CD4-positive, CD25-positive, alpha-beta regulatory T cell (primary cell): ENCODE measurements at places on chromosomes 7 and 10. TPM values are rescaled to one million over a fixed set of nuclear protein-coding genes. Genes with fewer than 3 reads are reported as not detected.
A peak's percentile ranks its signal among the peaks of the same experiment; 100 is the strongest.

DNA sequence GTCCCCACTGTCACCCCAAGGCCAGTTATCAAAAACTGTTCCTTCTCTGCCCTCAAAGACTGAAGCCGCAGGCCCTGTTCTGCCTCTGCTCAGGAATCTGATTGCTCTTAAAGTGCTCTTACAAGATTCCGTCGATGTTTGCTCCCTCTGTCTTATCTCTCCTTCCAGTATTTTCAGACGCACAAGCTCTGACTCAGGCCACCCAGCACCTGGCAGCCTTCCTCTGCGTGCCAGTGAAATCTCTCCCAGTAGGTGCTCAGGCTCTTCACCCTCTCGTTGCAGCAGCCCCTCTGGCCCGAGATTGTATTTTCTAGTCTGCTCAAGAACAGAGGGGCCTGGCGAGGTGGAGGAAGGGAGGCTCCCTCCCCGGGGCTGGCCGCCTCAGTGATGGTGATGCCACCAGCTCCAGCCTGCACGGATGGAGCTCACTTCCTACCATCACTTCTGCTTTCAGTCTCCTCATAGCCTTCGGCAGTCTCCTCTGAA, 276.2 kb downstream of the USP6NL start:
- DNase-seq = no peak

GRCh38 chr7:116524609-116525297, at the start of gene CAV1:
TSS of gene CAV1 (plus strand) at chr7:116525036. CDS start at chr7:116525063, 27 bp downstream.
- peak; percentile 22 for DNase-seq

GRCh38 chr10:95459446-95460045, 101.6 kb downstream of the SORBS1 start:
- DNase-seq = no peak

GRCh38 chr7:135035252-135035651, 48.9 kb downstream of the AGBL3 start:
- DNase-seq = no peak

DNA sequence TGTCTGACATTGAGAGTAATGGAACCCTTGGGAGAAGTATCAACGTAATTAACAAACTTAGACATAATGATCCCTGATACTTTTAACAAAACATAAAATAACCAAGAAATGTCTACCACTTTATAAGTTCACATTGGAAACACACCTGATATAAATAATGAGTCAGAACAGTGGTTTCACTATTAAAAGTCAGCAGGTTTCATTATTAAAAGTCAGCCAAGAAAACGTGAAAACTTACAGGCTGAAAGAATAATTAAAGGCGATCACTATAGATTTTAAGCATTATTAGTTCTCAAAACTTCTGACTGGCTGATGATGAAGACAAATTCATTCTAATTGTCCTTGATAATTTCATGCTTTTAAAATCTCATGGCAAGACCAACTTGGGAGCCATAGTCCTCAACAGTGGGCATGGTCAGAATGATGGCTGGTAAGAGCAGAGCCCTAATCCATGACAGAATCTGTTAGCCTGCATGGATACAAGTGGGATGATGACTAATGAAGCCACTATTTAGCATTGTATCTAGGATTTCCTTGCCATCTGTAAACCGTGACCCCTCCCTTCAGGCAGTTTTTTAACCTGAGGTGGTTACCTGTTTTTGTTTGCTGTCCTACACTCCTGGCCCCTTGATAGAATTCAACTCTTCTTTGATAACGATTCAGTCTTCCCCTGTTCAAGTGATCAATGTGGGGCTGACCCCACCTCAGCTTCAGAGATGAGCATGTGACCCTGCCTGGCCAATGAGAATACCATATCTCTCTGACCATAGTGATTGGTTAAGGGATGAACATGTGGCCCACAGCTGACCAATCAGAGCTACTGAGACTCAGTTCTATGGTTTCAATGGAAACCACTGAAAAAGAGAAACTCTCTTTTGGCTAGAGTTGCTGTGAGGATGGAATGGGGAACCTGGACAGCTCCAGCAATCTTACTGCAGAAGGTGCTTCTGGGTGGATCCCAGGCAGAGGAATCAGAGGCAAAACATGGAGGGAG, 151.0 kb downstream of the PLPP4 start:
- peak; percentile 15 for DNase-seq

DNA sequence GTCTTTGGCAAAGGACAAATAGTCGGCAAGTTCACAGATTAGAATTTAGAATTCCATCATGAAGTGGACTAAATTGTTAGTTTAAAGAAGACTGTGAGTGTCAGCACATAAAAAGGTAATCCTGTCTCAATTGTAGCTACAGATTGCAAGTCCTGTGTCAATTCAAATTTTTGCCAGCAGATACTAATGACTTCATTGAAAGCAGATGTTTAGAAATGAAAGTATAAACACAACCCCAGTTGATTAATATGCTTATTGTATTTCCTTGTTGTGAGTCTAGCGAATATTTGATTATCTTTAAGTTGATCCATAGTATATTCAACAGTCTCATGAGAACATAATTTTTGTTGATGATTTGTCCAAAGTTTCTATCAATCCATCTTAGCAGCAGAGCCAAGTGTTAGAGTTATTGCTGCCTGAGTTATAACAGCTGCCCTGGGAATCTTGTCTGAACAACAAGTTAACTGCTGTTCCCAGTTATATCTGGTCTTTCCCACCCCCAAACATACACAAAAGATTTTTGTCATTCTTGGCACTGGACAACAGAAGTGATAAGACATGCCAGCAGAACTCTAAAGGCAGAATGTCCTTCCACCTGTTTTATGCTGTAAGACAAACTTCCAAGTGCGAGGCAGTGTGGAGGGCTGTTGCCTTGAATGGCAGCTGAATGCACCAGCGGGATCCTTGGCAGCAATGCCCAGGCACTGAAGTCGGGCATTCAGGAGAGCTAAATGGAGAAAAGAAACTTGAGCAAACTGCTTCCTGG, 21.3 kb upstream of the HERPUD2 start:
- DNase-seq = no peak

DNA sequence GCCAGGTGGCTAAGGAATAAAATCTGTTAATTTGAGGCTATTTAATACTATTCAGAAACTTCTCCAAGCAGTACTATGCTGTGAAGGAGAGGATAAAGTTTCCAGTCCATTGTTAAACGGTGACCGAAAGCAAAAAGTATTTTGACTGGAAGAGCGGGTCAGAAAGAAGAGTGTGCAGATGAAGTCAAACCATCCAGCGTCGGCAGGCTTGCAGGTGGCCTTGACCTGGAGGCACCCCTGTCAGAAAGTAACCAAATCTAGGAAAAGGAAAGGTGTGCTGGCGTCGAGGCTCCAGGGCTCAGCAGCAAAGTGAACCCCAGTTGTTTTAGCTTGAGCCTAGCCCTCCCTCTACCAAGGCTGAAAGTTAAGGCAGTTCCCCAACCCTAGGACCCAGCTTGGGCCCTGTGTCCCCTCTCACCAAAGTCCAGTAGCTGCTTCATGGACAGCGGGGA, 544 bp downstream of the PDK4 start:
- no peak for DNase-seq

- peak; percentile 82 for DNase-seq
These were observed 9.9 kb upstream of the SPAG6 start for GRCh38 chr10:22335173-22335933.

- no peak for DNase-seq
These were observed 55.9 kb upstream of the SEMA3A start for GRCh38 chr7:84250452-84250851.

- peak; percentile 35 for DNase-seq
These were observed 13.1 kb downstream of the IFT22 start for GRCh38 chr7:101308245-101309085.

GRCh38 chr7:30932562-30932961, 20.9 kb downstream of the AQP1 start:
- no peak for DNase-seq

DNA sequence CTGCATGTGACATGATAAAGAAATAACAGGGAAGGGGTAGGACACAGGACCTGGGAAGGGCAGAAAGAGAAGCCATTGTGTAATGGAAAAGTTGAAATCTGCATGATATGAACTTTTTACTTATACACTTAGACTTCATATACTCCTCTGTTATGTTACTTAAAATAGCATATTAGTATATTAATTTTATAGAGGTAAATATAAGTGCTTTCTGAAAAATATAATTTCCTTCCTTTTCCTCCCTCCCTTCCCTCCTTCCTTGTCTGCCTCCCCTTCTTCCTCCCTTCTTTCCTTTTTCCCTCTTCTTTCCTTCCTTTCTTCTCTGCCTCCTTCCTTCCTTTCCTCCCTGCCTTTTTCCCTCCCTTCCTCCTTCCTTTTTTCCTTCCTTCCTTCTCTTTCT, 363.7 kb downstream of the CALN1 start:
- DNase-seq = no peak

GRCh38 chr10:113958631-113959382, 84.9 kb upstream of the ADRB1 start:
- DNase-seq = no peak

DNA sequence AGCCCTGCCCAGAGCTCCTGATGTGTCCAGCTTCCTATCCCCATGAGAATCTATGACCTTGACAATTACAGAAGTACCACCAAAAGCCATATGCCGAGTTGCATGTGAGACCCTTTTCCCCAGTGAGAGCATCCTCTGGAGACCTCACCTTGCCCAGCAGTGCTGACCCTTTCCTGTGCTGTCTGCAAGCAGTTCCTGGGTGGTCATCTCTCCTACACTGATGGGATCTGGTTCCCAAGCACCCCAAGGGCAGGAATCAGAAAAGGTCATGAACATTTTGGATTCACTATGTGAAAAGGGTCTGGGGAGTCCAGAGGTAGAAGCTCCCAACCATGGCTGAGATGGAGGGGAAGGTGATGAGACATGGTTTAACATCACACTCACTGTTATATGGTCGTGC, 18.2 kb downstream of the SFTPD start:
- no peak for DNase-seq

GRCh38 chr10:31116226-31116625, 84.6 kb upstream of the ZNF438 start:
- no peak for DNase-seq

- DNase-seq = no peak
These were observed 369.3 kb downstream of the CALN1 start for GRCh38 chr7:72042855-72043254.

DNA sequence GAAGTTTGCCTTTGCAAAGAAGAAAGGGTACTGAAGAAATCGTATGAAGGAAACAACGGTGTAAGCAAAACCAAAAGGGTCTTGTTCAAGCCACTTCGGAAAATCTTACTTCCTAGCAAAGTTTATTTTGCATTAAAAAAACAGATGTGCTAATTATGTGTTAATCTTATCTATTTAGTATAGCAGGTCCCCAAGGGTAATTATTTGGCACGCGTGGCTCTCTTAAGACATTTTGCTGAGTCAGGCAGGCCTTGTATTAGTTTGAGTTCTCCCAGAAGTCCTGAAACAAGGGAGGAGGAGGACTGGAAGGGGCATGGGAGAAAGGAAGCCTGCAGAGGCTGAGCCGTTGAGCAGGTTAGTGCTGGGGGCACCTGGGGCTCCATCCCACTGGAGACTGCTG, 44.9 kb downstream of the TMEM178B start:
- DNase-seq = no peak

GRCh38 chr10:106179430-106179829, 985.1 kb downstream of the SORCS1 start:
- no peak for DNase-seq

- DNase-seq = no peak
These were observed 55.8 kb downstream of the ALOX5 start for GRCh38 chr10:45429790-45430189.

DNA sequence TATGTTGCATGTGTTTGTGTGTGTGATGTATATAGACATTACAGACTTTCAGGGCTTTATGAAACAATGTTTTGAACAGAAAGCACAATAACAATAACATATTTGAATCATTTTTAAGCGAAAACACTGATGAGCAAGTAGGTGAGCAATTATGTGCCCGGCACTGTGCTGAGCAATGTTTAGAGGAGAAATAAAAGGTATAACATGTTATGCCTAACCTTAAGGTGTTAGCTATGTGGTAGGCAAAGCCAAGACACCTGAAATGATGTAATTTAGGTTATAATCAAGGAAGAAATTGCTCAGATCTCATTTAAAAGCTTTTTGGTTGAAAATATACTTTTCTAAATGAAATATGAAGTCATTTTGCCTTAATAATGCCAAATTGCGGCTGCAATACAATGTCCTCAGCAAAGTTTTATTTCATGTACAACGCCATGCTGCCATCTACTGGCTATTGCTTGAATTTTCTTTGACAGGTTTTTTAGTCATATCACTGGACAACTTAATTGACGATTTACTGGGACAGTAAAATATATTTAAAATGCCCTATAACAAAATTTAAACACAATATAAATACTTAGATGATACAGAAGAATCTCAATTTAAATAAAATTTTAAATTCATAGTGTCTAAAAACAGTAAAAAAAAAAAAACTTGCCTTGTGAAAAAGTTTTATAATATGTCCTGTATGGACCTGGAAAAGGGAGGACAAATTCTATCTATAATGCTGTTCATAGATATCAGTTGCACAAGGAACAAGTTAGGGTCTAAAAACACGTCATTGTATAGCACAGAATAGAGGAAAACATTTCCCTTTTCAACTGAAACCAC, 131.1 kb upstream of the CDK1 start:
- DNase-seq = peak; percentile 60

- no peak for DNase-seq
These were observed 529.8 kb downstream of the GALNT17 start for GRCh38 chr7:71661671-71662224.

DNA sequence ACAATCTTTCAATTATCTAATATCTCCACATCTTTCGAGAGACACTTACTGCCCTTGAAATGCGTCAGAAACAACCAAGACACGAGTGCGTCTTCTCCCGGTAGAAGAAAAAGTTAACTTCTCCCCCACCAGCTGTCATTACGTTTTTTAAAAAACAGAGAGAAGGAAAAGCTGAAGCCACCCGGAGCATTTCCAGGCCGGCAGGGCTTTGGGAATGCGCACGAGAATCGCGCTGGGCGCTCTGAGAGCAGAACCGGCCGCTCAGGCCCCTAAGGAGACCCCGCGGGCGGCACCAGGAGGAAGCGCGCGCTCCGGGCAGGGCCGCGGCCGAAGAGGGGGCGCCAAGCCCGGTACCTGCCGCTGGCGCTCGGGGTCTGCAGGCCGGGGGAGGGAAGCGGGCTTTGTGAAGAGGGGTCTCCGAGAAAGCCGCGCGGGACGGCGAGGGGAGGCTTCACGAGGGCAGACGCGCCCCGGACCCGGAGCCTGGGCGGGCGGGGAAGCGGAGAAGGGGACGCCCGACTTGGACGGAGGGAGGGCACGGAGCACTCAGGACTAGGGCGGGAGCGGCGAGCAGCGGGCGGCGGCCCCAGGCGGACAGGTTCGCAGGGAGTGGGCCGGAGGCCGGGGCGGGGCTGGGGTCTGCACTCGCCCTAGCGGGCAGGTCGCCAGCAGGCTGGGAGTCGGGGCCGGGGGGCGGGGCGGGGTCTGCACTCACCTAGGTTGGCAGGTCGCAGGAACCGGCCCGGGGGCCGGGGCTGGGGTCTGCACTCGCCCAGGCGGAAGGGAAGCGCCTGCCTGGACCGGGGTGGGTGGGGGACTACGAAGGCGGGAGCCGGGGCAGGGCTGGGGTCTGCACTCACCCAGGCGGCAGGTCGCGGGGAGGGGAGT, 932 bp downstream of the ESYT2 start:
- DNase-seq = peak; percentile 45

GRCh38 chr7:2114052-2114451, 118.7 kb downstream of the MAD1L1 start:
- no peak for DNase-seq

Gene C10orf88
- total RNA-seq = 9.2 TPM

Gene SORBS1
- 3.7 TPM for total RNA-seq

Gene CNTNAP2
- not detected for total RNA-seq

Gene GIMAP8
- total RNA-seq = 8.0 TPM

Gene PANK1
- total RNA-seq = 0.49 TPM

Gene NPFFR1
- not detected for total RNA-seq

Gene CUBN
- 4.7 TPM for total RNA-seq

Gene SPDYE5
- not detected for total RNA-seq

Gene LRCH4
- 350 TPM for total RNA-seq

Gene SPAG6
- total RNA-seq = not detected

Gene CLRN3
- total RNA-seq = not detected

Gene NUDT1
- 17.5 TPM for total RNA-seq

Gene UPF2
- total RNA-seq = 29.9 TPM
